T follicular helper cell (primary cell): ENCODE measurements at places on chromosomes 5 and 9.

DNA sequence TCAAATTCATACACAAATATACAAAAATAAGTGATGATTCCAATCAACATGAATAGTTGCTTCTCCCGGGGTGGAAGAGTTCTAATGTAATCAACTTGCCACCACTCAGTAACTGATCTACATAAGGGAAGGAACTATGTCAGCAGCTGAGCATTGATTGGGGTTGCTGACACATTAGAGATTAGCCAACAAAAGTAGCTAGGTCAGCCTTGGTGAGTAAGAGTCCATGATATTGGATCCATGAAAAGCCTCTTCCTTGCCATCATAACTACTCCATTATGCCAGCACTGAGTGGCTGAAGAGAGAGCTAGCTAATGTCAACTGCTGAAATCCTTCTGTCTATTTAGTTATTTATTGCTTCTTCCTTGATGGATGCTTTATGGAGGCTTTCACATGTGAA is 309.8 kb downstream of the NFIB start:
- no peak for DNase-seq

- no peak for DNase-seq
Observed at GRCh38 chr9:112020680-112021596, 124.3 kb downstream of the UGCG start.

DNA sequence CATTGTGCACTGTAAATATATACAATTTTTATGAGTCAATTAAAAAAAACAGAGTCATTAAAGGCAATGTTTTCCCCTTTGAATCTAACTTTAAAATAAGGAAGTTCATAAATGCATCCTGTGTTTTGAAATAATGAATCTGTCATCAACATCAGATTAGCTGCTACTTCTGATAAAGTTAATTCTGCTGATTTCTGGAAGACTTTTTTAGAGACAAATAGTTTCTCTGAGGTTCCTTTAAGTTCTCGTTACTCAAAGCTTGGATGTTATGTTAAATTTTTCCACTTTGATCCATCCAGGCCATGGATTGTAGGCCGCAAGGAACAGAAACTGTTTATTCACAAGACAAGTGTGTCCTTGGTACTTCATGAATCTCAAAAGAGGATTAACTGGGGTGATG is 115.5 kb downstream of the CARTPT start:
- no peak for DNase-seq

DNA sequence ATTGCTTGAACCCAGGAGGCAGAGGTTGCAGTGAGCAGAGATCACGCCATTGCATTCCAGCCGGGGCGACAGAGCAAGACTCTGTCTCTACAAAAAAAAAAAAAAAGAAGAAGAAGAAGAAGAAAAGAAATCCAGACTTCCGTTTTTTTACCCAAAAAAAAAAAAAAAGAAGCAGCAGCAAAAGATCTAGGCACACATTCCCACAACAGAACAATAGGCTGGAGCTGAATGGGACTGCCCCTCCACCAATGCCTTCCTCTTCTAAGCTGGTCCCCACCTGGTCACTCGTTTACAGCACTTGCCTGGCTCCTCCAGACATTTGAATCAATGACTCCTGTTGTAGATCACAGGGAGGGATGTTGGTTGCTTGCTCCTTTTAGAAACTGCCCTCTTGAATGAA is 1.6 kb upstream of the LMAN2 start:
- DNase-seq: no peak

DNA sequence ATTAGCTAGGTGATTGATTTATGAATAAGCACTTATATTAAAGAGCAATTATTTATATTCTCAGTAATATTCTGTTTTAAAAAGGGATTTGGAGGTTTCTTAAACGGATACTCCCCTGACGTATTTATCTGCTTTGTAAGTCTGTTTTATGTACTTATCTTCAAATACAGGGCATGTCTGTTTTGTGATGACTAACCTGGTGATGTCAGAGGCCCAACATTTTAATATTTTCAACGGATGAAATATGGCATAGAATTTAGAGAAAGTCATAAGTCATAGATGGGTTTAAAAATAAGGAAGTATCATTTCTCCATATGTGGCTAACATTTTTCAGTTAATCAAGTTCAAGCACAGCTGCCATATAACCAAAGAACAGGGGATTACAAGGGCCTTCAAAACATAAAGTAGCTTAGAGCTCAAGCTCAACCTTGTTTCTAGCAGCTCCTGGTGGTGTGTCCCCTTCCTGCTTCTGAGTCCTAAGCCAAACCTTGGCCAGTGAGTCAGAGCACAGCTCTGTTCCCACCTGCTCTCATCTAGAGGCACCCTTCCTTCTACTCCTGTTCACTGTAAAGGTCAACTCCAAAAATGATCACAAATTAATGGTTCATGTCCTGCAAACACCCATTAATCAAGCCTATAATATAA is 131.4 kb downstream of the OXCT1 start:
- DNase-seq: no peak

GRCh38 chr5:127311781-127312525 is 21.4 kb downstream of the MEGF10 start:
- DNase-seq: no peak

DNA sequence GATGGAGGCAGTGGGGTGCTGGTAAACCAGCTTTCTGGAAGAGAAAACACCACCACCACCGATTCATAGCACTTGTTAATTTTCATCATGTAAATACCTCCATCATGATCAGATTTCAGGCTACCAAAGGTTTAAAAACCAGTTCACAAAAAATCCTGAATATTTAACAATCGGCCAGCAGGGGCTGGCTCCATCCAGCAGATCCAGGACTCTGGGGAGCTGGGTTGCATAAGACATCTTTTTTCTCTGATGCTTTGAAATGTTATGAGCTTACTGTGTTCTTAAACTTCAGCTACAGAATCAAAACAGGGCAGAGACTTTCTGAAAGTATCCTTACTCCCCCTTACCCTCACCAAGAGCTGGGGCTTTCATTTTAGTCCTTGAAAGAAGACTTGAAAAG is 14.6 kb upstream of the RNF183 start:
- DNase-seq: no peak
